ENCODE measurements at places on chromosomes 16 and 17.

GRCh38 chr16:28984619-28985135 lies at the start of gene LAT:
Gene LAT, plus strand, starts transcription at chr16:28985052. Its CDS starts 366 bp downstream, at chr16:28985418.
- peak; percentile 79 for DNase-seq

DNA sequence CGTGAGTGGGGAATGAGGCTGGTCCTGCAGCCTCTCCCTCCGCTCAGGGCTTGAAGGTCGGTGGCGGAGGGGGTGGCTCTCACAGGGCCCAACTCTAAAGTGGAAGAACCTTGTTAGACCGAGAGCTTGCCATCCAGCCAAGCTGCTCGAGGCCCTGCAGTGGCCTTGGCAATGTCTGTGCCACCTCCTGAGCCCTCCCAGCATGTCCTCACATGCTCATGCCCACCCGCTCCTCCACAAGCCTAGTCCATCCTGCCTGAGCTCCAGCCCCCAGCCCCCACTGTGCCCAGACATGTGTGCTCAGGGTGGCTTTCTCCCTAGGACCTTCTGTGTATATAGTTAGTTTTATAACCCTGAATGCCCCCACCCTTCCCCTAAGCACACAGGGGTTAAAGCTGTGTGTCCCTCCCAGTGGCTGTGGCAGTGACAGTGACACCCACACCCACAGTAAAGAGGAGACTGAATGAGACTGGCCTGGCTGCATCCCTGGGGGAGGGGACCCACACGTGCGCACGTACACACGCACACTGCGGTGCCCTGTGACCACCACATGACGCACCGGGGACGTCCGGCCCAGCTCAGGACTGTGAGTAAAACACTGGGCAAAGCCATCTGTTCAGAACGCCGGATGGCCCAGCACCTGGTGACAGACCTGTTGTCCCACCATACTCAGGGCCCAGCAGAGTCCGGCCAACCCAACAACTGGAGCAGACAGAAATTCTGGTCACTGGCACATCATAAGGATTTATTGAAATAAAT lies 15.6 kb downstream of the PDK2 start:
- no peak for DNase-seq

DNA sequence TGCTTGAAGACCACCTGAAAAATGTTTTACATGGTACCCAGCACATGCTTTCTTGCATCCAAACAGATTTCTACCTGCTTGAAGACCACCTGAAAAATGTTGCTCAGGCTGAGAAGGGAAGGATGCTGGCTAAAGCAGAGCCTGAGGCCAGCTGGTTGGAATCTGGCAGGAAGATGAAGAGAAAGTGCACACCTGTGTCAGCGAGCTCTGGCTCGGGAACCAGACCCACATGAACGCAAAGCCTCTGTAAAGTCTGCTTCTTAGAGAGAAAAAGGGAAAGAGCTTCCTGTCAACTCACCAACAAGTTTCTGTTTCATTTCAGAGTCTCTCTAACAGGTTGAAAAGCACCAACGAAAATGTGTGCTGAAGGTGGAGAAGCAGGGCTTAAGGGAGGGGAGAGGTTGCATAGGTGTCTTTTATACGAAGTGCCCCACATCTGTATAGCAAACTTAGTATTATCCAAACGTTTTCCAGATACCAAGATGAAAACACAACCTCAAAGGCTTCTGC lies 226.0 kb downstream of the TOX3 start:
- no peak for DNase-seq

- DNase-seq: peak; percentile 74
Observed at GRCh38 chr16:2486645-2487516, 12.0 kb downstream of the TBC1D24 start.

DNA sequence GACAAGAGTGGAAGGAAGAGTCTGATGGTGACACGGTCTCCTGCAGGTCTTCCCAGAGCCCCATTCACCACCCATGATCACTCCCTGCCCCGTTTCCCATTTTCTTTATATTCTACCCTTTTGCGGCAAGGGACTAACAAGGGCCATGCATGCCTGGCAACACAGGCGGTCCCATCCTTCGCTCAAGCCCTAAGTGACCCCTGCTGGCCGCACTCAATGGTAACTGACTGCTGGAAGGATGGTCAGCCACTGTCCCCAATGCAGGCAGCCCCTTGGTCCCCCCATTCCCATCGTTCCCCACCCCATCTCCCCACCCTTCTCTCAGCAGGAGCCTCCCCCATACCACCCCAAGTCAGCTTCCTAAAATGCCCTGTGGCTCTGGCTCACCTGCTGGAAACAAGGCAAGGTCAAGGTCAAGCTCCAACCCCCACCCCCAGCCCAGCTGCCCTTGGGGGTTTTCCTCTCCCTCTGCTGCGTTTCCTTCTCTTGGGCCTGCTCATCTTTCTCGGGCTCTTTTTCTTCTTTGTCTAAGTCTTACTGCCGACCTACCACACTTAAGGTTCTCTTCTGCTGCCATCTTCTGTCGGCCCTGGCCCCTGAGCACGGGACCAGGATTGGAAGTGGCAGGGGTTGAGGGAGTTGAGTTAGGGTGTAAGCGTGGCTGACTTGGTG lies 116.0 kb downstream of the RPTOR start:
- no peak for DNase-seq

DNA sequence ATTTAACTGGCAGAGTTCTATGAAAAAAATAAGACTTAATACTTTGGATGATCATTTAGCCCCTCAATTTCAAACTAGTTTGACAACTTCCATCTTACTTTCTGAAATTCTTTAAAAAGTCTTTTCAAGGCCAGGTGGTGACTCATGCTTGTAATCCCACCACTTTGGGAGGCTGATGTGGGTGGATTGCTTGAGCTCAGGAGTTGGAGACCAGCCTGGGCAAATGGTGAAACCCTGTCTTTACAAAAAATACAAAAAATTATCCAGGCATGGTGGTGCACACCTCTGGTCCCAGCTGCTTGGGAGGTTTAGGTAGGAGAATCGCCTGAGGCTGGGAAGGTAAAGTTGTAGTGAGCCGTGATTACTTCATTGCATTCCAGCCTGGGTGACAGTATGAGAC lies 154.4 kb downstream of the TANC2 start:
- DNase-seq: no peak

GRCh38 chr17:12584727-12585126 lies 81.0 kb upstream of the MYOCD start:
- no peak for DNase-seq

- DNase-seq: no peak
Observed at GRCh38 chr17:58092797-58093385, 9.7 kb downstream of the DYNLL2 start.

DNA sequence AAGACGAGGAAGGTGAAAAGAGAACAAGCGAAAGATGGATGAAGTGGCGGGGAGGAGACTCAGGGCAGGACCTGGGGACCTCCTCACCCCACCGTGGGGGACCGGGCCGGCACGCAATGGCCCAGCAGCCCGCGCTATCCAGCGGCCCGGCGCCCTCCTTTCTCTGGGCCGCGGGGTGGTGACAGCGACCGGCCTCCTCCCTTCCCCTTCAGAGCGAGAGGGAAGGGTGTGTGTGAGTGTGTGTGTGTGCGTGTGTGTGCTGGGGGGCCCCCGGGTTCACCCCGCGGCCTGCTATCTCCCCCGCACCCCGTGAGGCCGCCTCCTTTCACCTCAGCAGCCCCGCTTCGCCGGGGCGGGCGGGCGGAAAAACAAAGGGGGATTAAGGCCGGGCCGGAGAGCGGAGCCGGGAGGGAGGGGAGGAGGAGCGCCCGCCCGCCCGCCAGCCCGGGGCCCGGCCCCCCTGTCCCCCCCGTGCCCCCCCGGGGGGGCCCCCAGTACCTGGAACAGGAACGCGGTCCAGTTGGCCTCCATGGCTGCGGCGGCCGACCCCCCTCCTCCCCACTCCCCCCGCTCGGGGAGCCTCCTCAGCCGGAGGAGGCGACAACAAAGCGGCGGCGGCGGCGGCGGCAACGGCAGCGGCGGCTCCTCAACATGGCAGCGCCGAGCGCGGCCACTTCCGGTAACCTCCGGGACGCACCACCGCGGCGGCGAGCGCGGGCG lies at the start of gene VEZF1:
Gene VEZF1, minus strand, starts transcription at position 674 of the 720 bp plus-strand sequence. Its CDS starts 143 bp downstream, at position 531.
- peak; percentile 79 for DNase-seq

DNA sequence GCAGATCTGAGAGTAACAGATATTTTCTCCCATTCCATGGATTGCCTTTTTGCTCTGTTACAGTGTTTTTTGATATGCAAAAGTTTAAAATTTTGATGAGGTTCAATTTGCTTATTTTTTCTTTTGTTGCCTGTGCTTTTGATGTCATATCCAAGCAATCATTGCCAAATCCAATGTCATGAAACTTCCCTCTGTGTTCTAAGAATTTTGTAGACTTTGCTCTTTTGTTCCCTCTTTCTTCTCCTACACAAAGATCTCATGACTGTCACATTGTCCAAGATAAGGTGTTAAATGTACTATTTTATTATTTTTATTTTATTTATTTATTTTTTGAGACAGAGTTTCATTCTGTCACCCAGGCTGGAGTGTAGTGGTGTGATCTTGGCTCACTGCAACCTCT lies 18.9 kb upstream of the KCNH6 start:
- no peak for DNase-seq

GRCh38 chr17:51154176-51154575 lies 817 bp downstream of the NME1 start:
- DNase-seq: no peak

GRCh38 chr17:33291248-33292200 lies 1.6 kb downstream of the ASIC2 start:
- DNase-seq: no peak

DNA sequence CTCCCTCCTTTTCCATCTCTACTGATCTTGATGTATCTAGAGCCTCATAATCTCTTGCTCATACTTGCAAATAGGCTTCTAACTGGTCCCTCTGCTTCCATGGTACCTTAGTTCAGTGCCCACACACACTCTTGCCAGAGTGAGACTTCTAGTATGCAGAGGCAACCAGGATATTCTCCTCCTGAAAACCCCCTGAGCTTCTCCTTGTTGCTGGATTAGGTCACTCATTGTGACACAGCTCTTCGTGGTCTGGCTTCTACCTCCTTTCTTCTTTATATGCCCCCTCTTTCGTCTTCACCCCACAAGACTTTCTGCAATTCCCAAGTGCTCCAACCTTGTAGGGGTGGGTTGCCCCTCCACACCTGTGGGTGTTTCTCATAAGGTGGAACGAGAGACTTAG lies 2.5 kb upstream of the FAM20A start:
- DNase-seq: no peak

DNA sequence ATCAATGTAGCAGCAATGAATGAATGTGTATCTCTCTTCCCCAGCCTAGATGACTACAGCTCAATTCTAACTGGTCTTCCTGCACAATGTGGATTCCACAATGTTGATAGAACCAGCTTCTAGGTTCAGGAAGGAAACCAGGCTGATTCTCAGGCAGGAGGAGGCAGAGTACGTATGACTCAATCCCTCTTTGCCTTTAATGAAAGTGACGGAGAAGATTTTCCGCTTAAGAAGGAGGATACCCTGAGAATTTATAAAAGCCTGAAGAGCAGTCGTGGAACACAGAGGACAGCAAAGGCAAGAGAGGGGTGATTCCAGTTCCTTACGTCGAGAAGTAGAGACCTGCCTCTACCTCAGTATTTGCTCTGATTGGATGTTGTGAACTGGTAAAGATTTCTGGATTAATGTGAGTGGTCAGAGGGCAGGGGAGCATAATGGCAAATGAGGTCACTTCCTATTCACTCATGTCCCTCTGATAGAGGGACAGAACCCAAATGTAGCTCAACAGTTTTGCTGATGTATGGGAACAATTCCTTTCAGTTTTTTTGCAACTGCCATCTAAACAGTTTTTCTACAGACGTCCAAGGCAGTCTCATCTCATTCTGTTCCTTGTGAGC lies 15.0 kb upstream of the SLC16A11 start:
- no peak for DNase-seq

- DNase-seq: no peak
Observed at GRCh38 chr17:970364-970763, 9.2 kb downstream of the NXN start.

- DNase-seq: no peak
Observed at GRCh38 chr16:17850581-17851250, 380.0 kb upstream of the XYLT1 start.

DNA sequence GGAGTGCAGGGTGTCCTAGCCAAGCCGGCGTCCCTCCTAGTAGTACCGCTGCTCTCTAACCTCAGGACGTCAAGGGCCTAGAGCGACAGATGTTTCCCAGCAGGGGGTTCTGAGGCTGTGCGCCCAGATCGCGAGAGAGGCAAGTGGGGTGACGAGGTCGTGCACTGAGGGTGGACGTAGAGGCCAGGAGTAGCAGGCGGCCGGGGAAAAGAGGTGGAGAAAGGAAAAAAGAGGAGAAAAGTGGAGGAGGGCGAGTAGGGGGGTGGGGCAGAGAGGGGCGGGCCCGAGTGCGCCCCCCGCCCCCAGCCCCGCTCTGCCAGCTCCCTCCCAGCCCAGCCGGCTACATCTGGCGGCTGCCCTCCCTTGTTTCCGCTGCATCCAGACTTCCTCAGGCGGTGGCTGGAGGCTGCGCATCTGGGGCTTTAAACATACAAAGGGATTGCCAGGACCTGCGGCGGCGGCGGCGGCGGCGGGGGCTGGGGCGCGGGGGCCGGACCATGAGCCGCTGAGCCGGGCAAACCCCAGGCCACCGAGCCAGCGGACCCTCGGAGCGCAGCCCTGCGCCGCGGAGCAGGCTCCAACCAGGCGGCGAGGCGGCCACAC lies at the start of gene MMP2:
Gene MMP2, plus strand, starts transcription at position 372 of the 603 bp plus-strand sequence. CDS start 282 bp downstream, outside the sequence.
- DNase-seq: no peak

DNA sequence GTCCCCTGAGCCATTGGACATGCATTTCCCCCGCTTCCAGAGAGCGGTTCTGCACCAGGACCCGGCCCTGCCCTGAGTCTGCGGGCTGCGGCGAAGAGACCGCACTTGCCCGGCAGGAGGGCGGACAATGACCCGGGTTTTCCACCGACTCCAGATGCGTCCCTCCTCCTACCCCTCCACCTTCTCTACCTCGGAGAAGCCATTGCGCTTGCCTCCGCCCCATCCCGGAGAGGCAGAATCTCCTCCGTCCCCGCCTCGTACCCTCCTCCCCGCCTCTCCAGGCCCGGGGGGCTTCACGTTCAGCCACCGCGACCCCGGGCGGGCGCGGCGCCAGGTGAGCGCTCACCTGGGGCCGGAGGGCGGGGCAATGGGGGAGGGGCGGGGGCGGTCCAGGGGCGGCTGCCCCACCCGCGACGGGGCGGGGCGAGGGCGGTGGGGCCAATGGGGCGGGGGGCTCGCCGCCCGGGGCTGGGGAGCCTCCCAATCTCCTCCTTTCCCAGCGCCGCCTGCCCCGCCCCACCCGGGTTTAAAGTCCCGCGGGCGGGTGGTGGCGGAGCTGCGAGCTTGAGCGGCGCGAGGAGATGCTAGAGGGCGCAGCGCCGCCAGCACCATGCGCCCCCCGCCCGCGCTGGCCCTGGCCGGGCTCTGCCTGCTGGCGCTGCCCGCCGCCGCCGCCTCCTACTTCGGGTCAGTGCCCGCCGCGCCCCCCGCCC lies at the start of gene WNT9B:
Gene WNT9B, plus strand, starts transcription at position 555 of the 713 bp plus-strand sequence. Its CDS starts 56 bp downstream, at position 611.
- peak; percentile 15 for DNase-seq

Data from stimulated activated CD4-positive, alpha-beta T cell treated with anti-CD3 and anti-CD28 coated beads, Interleukin-4, amount 100 ng/mL, for 1 hour (primary cell).